ENCODE measurements at places on chromosomes 11 and 22.

DNA sequence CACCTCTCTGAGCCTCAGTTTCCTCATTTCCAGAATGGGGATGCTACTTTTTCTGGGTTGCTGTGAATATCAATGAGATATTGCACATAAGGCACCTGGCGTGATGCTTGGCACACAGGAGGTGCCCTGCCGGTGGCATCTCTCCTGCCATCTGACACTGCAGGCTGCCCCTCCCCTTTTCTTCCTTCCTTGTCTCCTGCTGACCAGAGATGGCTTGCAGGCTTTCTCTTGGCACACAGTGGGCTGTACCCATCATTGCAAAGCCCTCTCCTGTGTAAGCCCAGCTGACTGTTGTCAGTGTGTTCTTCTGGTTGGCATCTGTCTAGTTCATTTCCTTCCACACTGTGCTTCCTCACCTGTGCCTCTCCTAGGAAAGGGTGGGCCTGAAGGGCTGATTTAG, 91.7 kb downstream of the MYO18B start:
- no peak for DNase-seq

DNA sequence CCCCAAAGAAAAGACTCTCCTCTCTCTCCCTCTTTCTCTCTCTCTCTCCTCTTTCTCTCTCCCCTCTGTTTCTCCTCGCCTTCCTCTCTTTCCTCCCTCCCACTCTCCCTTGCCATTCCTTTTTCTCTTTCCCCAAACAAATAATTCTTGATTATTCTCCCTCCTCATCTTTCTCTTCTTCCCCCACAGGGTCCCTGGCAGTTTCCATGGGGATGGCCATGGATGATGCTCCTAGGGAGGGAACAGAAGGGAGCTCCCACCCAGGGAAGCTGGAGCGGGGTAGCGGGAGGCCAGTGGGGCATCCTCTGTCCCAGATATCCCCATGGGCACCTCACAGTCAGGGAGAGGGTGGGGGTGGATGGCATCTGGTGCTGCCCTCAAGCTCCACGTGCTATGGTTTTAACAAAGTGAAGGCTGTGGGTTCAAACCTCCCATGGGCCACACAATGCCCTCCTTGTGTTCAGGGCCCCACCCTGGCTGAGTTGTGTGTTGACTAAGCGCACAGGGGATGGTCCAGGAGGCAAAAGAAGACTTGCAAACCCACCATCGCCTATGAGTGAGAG, 266.4 kb downstream of the BUD13 start:
- no peak for DNase-seq

DNA sequence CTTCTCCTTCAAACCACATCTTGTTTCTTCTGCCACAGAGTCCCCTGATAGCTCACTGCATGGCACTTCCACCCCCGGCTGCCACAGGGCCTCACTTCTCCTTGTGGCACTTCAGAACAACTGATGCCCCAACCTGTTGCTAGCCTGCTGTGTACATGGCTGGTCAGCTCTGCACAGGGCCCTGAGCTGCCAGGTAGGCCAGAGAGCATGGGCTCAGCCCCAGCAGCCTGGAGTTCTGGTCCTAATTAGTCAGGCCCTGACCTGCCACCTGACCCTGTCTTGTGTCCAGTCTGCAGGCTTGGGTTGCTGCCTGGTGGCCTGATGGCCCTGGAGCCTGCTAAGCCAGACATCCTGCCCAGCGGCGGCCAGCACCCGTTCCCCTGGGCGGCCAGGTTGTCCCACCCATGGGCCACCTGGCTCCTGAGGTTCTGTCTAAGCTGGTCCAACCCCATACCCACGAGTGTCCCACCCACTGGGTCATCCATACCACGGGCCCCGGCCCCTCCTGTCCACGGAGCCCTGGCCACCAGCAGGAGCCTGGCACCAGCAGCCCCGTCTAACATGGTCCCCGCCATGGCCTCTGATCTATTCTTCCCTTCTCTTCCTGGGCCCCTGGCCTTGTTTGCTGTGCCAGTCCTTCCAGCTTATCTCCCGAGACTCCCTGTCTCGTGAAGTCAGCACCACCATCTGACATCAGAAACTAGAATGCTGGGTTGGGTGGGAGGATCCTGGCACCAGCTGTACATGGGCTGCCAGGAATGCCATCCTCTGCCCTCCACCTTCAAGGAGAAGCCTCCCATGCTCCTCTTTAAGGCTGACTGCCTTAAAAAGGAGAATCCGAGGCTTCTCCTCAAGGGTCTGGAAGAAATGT, 3.1 kb upstream of the CERK start:
- no peak for DNase-seq

- no peak for DNase-seq
Observed at GRCh38 chr11:34280945-34281872, 76.6 kb downstream of the ABTB2 start.

- no peak for DNase-seq
Observed at GRCh38 chr11:23865341-23865975, 631.4 kb upstream of the LUZP2 start.

GRCh38 chr11:69951821-69952220, 126.3 kb upstream of the ANO1 start:
- DNase-seq = no peak

- DNase-seq = no peak
Observed at GRCh38 chr11:39304586-39304985, 2154.9 kb downstream of the LRRC4C start.

GRCh38 chr22:33579448-33580093, 340.7 kb downstream of the LARGE1 start:
- peak; percentile 1 for DNase-seq

GRCh38 chr11:45959851-45960250, 37.4 kb downstream of the LARGE2 start:
- DNase-seq = no peak

- DNase-seq = no peak
Observed at GRCh38 chr22:37137903-37138665, 11.6 kb downstream of the IL2RB start.

GRCh38 chr22:20807315-20807752, 33.4 kb downstream of the SERPIND1 start:
- no peak for DNase-seq

All from stimulated activated CD8-positive, alpha-beta memory T cell treated with anti-CD3 and anti-CD28 coated beads, Interleukin-15, amount 100 ng/mL, for 24 hours (primary cell).